ENCODE measurements at places on chromosomes 6 and 20. TPM values are rescaled to one million over a fixed set of nuclear protein-coding genes. Genes with fewer than 3 reads are reported as not detected.
A peak's percentile ranks its signal among the peaks of the same experiment; 100 is the strongest.

GRCh38 chr20:44219791-44220190, 9.2 kb upstream of the OSER1 start:
- no peak for DNase-seq

GRCh38 chr20:19970256-19970765, 46.9 kb upstream of the NAA20 start:
- DNase-seq = no peak

DNA sequence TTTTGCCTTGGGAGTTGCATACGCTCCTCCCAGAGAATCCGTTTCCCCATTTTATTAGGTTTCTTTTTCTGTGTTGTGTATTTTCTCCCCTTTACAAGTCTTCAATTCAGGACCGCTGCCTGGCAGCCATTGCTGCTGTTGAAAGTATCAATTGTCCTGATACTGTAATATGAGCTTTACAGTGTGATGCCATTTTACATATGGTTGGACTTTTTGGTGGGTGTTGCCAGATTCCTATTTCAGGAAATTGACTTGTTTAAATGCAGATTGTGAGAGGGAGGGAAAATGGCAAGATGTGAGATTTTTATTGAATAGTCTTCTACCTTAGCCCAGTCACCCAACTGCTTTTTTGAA, 1.2 kb downstream of the PANK2 start:
- no peak for DNase-seq

DNA sequence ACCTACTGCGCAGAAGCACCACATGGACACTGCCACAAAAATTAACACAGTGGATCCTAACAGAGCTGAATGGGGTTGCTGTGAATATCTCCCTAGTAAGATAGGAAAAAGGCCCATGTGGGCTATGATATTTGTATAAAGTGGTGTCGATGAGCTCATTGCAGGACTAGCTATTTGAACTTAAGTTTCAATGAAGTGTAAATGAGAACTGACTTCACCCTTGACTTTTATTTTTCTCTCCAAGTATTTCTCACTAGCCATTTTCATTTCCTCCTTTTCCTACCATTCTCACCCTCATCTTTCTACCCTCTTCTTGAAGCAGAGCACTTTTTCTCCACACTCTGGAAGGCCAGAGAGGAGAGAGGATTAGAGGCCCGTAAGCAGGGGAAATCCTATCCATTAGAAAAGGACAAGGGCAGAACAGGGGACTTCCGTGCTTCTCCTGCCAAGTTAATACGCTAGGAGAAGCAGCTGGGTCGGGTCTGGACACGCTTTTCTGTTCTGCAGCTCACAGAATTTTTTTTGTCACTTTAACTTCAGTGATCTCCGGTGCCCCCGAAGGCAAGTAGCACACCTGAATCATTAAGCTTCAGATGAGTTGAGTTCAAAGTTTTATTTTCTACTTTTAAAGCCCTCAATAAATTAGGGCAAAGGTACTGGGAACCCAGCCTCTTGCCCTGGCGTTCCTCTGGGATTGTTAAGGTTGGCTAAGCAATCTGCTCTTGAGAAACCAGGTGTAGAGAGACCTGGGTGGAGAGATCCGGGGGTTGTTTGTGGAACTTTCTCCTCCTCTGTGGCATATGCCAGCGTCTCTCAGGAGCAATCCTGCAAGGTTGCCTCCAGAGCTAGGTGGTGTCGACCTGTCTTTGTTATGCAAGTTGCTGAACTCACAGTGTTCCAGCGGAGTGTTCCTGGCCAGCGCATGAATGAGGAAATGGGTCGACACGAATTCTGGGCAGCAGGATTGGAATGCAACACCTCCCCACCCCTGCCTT, 56.2 kb upstream of the ARID1B start:
- peak; percentile 72 for DNase-seq

GRCh38 chr20:5719861-5720403, 30.3 kb upstream of the SHLD1 start:
- no peak for DNase-seq

DNA sequence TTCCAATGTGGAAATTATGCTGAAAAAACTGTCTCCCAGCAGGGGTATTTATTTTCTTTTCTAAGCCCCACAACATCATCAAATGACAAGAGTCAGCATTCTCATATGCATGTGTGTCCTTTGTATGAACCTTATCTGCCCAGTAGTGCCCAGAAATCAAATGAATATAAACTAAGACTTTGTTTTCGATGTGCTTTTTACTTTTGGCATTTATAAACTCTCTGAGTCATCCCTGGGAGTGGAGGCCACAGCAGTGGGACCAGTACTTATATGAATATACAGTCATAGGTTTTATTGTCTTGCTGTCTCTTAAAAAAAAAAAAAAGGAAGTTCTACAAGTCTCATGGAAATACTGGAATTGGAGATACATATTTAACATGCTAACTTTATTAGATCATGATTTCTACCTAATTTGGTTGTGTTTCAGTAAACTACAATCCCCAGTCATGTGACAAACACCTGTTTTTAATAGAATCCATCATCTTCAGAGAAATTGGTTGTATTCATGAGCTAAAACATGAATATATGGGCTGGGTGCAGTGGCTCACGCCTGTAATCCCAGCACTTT, 99.2 kb upstream of the TMEM181 start:
- peak; percentile 51 for DNase-seq

DNA sequence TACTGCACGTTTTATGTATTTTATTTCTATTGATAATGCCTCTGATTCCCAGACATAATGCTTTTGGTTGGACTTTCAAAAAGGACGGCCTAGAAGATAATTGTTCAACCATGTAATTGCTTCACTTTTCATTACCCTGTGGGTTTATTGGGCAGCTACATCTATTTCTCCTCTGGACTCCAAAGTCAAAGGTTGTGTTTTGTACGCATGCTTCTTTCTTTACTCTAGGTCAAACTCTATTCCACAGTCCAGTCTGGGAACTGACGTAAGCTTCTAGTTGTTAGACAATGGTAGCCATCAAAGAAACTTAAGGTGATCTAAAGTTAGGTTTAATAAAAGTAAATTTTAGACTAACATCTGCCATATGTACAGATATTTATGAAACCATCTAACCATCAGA, 6.6 kb upstream of the SLC17A3 start:
- peak; percentile 45 for DNase-seq

DNA sequence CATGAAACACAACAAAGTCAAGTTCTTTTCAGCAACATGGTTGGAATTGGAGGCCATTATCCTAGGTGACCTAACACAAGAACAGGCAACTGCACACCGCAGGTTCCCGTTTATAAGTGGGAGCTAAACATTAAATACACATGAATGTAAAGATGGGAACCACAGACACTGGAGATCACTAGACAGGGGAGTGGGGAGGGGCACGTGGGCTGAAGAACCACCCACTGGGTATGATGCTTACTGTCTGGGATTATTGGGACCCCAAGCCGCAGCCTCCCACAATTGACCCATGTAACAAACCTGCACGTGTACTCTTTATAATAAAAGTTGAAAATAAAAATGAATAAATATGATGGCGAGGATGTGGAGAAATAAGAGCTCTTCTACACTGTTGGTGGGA, 8.6 kb upstream of the RAET1G start:
- no peak for DNase-seq

The CLIC5 gene
- 3.5 TPM for total RNA-seq

The KCNK15 gene
- total RNA-seq = 4.6 TPM

The SLC17A2 gene
- total RNA-seq = not detected

The TMEM244 gene
- not detected for total RNA-seq

The NINL gene
- total RNA-seq = 11.8 TPM

Data from renal cortical epithelial cell (primary cell).